Psoas muscle (tissue), 8 donors: ENCODE measurements at places on chromosomes 6 and 20. TPM values are rescaled to one million over a fixed set of nuclear protein-coding genes. Genes with fewer than 3 reads are reported as not detected.
A peak's percentile ranks its signal among the peaks of the same experiment; 100 is the strongest.

DNA sequence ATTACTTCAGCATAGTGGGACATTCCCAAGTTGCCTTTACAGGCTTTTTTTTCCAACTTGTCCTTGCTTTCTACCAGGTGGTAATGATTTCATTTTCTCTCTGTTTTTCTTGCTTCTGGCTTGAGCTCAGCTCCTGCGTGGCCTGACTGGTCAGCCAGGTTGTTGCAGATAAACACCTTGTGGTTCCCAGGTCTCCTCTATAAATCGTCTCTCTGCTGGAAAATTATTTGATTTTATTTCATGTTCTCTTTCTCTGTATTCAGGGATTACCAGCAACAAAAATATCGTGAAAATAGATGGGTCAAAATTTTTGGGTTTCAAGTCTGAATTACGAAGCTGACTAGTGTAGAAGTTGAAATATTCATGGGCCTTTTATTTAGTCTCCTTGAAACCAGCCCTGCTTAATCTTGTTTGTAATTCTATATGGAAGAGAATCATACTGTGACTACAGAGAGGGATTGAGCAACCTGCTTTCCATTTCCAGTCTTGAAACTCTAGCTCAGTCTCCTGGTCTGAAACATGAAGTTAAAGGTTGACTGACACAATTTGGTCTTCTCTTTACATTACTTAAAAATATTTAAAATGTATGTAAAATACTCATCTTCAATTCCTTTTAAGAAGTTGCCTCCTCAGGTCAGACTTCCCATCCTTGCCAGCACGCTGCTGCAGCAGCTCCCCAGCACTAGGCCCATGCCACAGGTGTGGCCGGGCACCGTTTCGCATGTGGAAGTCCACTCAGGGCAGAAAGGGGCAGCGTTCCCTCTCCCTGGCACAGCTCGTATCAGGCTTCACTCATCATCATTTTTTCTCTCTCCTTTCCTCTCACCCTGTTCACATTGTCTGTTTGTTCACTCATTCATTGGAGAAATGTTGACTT lies 7.1 kb downstream of the DUSP22 start:
- peak overlapping the region; percentile 12 for H3K27ac ChIP-seq
- no peak for DNase-seq
- no peaks in the 10 kb centered on the region for H3K36me3 ChIP-seq
- no peaks in the 10 kb centered on the region for H3K27me3 ChIP-seq

Gene BPIFB1
- not detected for total RNA-seq

Gene BMP7
- total RNA-seq = not detected

DNA sequence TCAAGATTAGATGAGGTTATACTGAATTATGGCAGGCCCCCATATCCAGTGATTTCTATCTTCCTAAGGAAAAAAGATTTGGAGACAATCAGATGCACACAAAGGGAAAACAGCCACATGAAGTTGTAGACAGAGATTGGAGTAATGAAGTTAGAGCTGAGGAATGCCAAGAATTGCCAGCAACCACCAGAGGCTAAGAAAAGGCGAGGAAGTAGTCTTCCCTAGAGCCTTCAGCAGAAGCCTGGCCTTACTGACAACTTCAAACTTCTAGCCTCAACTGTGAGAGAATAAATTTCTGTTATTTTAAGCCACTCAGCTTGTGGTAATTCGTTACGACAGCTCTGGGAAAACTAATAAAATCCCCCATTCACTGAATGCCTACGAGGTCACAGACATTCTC lies 473.9 kb downstream of the COL12A1 start:
- H3K27me3 ChIP-seq = no peaks in the 10 kb centered on the region
- H3K27ac ChIP-seq = no peak overlapping the region
- no peak overlapping the region for H3K4me3 ChIP-seq
- H3K36me3 ChIP-seq = no peaks in the 10 kb centered on the region
- no peak for DNase-seq
